WTC11 (cell line): ENCODE measurements at places on chromosomes 6 and 20. TPM values are rescaled to one million over a fixed set of nuclear protein-coding genes. Genes with fewer than 3 reads are reported as not detected.

GRIK2 gene
- total RNA-seq: 2.7 to 6.0 TPM (median 5.2 TPM) in 3 replicates

BACH2 gene
- 3.9 to 5.9 TPM (median 4.5 TPM) in 3 replicates for total RNA-seq

PABPC1L gene
- 88.3 to 98.2 TPM (median 90.7 TPM) in 3 replicates for total RNA-seq

LAMP5 gene
- 0.11 to 0.37 TPM (median 0.31 TPM) in 3 replicates for total RNA-seq

ECT2L gene
- not detected in 3 replicates for total RNA-seq

DNA sequence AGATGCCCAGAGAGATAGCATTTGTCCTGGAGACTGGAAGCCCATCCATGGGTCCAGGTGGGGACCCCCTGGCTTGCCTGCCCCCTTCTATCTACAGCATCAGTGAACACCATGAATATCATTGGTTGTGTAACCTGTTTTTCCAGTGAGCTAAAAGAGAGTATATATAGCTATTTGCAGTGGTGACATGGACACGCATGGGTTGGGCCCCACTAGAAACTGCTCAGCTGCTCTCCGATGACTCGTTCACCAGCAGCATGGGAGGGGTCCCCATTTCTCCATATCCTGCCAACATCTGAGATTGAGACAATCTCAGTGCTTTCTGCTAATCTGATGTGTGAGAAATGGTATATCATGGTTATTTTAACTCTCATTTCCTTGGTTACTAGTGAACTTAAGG, 4.0 kb upstream of the ZC3H12D start:
- H3K27me3 ChIP-seq: no peaks in the 10 kb centered on the region
- no peak for DNase-seq
- peaks cover 10% of the 10 kb centered on the region for H3K4me1 ChIP-seq

DNA sequence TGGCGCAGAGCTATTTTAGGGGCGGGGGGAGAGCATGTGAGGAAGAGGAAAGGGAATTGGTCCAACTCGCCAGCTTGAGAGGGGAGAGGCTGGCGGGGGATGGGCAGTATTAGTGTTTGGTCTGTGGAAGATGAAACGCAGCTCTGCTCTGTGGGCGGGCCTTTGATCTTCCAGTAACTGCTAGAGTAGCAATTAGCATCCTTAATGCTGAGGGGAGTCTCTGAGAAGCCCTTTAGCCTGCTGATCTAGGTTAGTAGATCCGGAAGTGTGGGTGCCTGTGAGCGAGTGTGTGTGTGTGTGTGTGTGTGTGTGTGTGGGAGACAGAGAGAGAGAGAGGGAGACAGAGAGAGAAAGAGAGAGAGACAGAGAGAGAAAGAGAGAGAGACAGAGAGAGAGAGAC, 117.2 kb upstream of the BACH2 start:
- peak; percentile 63 for DNase-seq
- peaks cover 28% of the 10 kb centered on the region for H3K4me1 ChIP-seq
- H3K4me3 ChIP-seq: peak overlapping the region; percentile 45
- H3K36me3 ChIP-seq: no peaks in the 10 kb centered on the region
- H3K27ac ChIP-seq: no peak overlapping the region

GRCh38 chr6:11341867-11342266, 109.4 kb upstream of the NEDD9 start:
- peaks cover 3% of the 10 kb centered on the region; the same call in 1 of the 2 replicates for H3K4me1 ChIP-seq
- no peaks in the 10 kb centered on the region for H3K36me3 ChIP-seq
- no peaks in the 10 kb centered on the region for H3K27me3 ChIP-seq
- H3K27ac ChIP-seq: no peak overlapping the region

DNA sequence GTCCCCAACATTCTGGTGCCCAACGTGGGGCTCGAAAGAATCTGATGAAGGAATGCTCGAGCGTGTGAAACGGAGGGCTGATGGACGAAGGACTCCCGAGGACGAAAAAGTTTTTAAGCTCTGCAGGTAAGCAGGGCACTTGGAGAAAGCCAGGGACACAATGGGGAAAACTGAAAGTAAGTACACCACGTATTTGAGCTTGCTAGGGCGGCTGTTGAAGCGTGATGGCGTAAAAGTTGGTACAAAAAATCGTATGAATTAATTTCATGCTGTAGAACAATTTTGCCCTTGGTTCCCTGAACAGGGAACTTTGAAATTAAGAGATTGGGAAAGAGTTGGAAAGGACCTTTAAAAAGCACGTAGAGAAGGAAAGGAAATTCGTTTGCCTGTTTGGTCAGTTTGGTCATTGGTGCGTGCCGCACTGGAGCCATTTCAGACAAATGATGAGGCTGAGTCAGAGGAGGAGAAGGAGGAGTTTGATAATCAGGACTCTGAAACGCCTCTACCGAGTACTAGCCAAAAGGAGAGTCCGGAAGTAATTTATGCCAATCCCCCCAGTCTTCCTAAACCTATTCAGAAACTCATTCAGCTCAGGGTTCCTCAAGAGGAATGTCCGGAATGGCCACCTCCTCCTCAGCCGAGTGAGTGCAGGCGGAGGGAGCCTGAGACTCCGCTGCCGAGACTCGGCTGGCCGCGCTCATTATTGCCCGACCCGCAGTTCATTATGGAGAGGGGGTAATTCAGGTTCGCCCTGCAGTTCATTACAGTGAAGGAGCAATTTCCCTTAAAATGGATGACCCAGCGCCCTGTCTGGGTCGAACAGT, 59.2 kb upstream of the PRSS16 start:
- H3K4me1 ChIP-seq: peaks cover 20% of the 10 kb centered on the region
- peak; percentile 68 for DNase-seq
- H3K4me3 ChIP-seq: peak overlapping the region; percentile 95
- H3K36me3 ChIP-seq: no peaks in the 10 kb centered on the region

GRCh38 chr6:163651426-163651825, 236.9 kb downstream of the QKI start:
- no peaks in the 10 kb centered on the region for H3K36me3 ChIP-seq
- DNase-seq: no peak
- H3K27ac ChIP-seq: no peak overlapping the region
- H3K27me3 ChIP-seq: no peaks in the 10 kb centered on the region
- no peak overlapping the region for H3K4me3 ChIP-seq
- peaks cover 7% of the 10 kb centered on the region for H3K4me1 ChIP-seq

- no peak overlapping the region for H3K27ac ChIP-seq
- DNase-seq: no peak
Observed at GRCh38 chr6:166633732-166634535, 6.9 kb upstream of the RPS6KA2 start.

GRCh38 chr20:4150070-4150441, 134.7 kb upstream of the RNF24 start:
- peaks cover 34% of the 10 kb centered on the region for H3K27me3 ChIP-seq
- peaks cover 13% of the 10 kb centered on the region for H3K4me1 ChIP-seq
- H3K4me3 ChIP-seq: peak overlapping the region; percentile 69
- no peaks in the 10 kb centered on the region for H3K36me3 ChIP-seq
- DNase-seq: no peak

DNA sequence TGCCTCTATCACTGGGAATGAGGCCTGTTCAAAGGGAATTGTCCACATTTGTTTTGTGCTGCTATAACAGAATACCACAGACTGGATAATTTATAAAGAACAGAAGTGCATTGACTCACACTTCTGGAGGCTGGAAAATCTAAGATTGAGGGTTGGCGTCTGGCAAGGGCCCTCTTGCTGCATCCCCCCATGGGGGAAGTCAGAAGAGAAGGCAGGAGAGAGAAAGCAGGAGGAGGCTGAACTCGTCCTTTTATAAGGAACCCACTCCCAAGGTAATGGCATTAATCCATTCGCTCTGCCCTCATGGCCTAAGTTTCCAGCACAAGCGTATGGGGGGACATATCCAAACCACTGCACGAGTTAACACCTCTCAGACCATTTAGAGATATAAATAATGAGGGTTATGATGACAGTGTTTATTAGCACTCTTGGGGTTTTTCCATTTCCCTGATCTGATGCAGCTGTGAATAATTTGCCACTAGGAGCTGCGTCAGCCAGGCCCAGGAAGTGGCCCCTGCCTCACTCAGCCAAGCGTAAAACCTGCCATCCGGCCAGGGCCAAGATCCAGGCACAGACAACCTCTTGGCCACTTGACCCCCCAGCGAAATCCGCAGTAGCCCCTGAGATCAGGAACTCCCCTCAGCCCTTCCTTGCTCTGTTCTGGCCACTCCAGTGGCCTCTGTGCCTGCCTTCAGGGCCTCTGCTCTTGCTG, 14.2 kb upstream of the SLCO4A1 start:
- H3K36me3 ChIP-seq: no peaks in the 10 kb centered on the region
- H3K4me3 ChIP-seq: no peak overlapping the region
- H3K27ac ChIP-seq: no peak overlapping the region
- H3K27me3 ChIP-seq: no peaks in the 10 kb centered on the region
- H3K4me1 ChIP-seq: peaks cover 19% of the 10 kb centered on the region

DNA sequence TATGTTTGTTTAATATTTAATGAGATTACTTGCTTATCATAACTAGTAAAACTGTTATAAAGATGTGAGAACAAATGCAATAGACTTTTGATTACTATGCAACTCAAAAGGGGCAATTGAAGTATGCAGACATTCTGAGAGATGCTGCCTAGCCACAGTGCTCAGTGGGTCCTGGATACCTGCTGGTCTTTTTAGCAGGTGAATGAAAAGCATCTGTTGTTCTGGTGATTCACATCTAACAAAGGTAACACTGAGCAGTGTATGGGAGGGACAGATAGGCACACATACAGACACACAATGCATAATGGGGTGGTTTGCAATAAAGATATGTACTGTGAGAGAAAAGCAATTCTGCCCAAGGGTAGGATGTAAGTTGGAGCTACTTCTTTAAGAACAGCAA, 46.9 kb downstream of the OGFRL1 start:
- peaks cover 25% of the 10 kb centered on the region for H3K4me1 ChIP-seq
- peak overlapping the region; percentile 35 for H3K27ac ChIP-seq
- DNase-seq: no peak
- no peak overlapping the region for H3K4me3 ChIP-seq

DNA sequence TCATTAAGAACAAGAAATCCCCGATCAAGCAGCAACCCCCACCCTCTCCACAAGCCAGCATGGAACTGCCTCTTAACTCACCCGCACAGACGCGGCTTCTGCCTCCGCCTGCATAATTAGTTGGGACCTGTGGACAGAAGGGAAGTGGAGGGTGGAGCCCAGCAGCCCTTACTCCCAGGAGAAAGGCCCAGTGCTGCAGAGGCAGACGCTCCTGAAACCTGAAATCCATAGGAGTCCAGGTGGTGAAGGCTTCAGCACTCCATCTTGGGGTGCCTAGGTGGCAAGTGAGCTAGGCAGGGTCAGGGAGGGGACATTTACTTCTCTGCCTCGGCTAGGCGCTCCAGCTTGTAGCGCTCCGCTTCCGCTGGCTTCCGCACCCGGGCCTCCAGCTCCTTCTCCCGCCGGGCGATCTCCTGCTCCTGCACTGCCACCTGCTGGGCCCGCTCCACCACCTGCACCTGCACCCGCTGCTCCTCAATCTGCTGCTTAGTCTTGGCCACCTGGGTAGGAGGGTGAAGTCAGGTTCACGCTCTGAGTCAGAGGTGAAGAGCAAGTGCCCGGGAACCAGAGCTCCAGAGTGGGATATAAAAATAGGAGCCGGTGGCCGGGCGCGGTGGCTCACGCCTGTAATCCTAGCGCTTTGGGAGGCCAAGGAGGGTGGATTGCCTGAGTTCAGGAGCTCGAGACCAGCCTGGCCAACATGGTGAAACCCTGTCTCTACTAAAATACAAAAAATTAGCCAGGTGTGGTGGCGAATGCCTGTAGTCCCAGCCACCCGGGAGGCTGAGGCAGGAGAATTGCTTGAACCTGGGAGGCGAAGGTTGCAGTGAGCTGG, 10.7 kb downstream of the TUBB start:
- peak; percentile 88 for DNase-seq
- H3K27ac ChIP-seq: peak overlapping the region; percentile 36; the same call in 1 of the 2 replicates
- H3K36me3 ChIP-seq: peaks cover 33% of the 10 kb centered on the region
- H3K4me1 ChIP-seq: peaks cover 3% of the 10 kb centered on the region; the same call in 1 of the 2 replicates
- H3K27me3 ChIP-seq: no peaks in the 10 kb centered on the region

DNA sequence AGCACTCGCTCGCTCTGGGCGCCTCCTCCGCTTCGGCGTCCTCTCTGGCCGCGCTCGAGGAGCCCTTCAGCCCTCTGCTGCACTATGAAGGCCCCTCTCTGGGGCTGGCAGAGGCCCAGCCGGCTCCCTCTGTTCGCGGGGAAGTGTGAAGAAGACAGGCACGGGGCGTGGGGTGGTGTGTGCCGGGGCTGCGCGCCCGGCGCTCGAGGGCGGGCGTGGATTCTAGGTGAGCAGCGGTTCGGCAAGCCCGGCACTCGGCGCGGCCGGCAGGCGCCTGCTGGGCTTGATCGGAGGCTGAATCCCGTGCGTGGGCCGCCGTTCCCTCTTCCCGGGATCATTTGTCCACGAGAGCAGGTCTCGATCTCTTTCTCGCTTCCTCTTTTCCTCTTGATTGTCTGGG, 153.0 kb downstream of the SLC35B3 start:
- H3K4me3 ChIP-seq: no peak overlapping the region
- H3K4me1 ChIP-seq: peaks cover 28% of the 10 kb centered on the region
- H3K36me3 ChIP-seq: 0 out of 2 replicates have a peak, but pooled peaks cover 3% of the 10 kb centered on the region

DNA sequence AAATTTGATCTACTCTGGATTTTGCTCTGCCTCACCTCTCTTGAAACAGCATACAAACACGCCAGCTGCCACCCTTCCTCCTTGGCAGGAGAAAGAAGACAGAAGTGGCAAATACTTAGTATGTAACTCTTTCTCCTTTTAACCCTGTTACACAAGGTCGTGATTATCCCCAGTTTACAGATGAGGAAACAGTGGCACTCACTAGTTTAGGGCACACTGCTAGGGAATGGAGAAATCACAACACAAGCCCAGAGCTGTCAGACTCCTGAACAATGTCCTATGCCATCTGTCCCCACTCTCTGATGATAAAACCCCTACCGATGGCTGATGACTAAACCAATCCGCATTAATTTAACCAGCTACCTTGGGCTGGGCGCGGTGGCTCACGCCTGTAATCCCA, 79.7 kb downstream of the FGD2 start:
- H3K36me3 ChIP-seq: no peaks in the 10 kb centered on the region
- H3K4me3 ChIP-seq: no peak overlapping the region
- no peak for DNase-seq
- no peak overlapping the region for H3K27ac ChIP-seq
- H3K27me3 ChIP-seq: no peaks in the 10 kb centered on the region
- H3K4me1 ChIP-seq: peaks cover 17% of the 10 kb centered on the region
